ENCODE measurements at places on chromosomes 2 and 18.

DNA sequence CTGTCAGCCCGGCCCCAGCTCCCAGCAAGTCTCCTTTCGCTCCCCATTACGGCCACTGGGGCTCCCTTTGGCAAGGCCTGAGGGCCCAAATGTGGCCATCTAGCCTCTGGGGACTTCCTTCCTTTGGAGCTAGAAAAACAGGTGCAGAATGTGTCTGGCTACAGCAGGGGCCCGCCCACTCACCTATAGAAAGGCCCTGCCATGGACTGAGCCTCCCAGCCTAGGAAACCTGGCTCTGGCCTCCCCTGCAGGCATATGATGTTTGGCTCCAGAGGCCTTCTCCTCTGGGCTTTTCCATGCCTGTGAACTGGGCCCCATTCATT is 55.3 kb upstream of the ALPP start:
- DNase-seq: no peak

DNA sequence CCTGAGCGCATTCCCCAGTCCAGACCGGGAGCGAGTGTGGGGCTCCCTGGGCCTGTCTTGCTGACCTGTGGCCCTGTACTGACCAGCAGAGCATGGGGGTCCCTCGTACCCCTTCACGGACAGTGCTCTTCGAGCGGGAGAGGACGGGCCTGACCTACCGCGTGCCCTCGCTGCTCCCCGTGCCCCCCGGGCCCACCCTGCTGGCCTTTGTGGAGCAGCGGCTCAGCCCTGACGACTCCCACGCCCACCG is 5.3 kb downstream of the NEU4 start:
- no peak for DNase-seq

- no peak for DNase-seq
Observed at GRCh38 chr2:23824777-23825212, 102.1 kb downstream of the ATAD2B start.

- DNase-seq: no peak
Observed at GRCh38 chr2:36597003-36597531, 901 bp downstream of the FEZ2 start.

DNA sequence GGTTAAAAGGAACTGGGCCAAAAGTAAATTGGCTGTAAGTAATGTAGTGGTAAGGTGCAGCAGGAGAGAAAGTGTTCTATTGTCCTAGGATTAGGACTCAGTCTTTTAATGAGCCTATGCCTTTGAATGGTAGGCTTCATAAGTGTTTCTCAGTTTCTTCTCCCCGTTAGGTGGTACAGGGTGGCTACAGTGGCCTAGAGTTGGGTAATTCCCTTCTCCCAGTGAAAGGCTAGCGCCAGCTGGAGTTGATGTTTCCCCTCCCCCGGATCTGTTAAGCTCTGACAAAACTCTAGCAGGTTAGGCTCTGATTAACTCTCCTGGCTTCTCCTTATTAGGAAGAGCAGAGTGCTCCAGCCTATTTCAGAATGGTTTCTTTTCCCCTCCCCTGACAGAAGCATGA is 127.7 kb downstream of the DNAH6 start:
- DNase-seq: no peak

Measured in esophagus muscularis mucosa (tissue), 4 donors.